ENCODE measurements at places on chromosomes 6 and 20. TPM values are rescaled to one million over a fixed set of nuclear protein-coding genes. Genes with fewer than 3 reads are reported as not detected.

The CFAP61 gene
- 6.5 TPM for polyA plus RNA-seq

The TMEM200A gene
- polyA plus RNA-seq, result 22.9 TPM

- no peak for DNase-seq
These were observed 11.5 kb upstream of the DACT2 start for GRCh38 chr6:168331058-168331457.

DNA sequence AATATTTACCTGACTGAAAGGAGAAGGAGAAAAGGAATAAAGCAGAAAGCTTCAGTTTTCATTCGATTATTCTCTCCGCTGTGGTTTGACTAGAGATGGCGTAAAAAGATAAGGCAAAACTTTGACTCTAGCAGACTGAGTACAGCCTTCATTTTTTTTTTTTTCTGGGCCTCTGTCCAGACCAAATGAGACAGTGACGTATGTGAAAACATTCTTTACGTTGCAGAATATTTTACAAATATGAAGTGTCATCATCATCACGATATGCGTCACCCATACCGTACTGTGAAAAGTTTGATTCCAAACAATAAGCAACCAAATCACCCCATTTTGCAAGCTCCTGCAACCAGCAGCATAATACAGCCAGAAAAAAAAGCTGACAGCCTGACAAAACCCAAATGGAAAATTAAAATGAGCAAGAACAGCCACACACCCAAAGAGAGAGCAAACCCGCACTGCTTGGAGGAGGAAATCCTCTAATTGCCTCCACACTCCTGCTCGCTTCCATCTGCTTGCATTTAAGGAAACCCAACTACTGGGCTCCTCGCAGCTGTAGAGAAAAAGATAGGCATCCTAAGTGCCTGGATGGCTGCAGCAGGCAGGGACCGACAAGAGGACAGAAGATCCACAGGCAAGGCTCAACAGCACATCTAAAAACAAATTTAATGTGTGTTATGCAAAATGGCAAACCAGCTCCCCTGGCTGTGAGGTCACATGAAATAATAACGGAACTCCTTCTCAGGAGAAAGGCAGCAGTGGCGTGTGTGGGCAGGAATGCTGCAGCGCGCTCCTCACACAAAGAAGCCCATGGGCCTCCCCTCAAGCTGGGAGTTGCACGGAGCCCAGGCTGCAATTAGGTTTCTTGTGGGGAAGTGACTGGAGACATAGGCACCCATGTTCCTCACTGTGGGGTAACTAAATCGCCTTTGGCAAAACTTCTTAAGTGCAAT lies 113.1 kb downstream of the FYN start:
- no peak for DNase-seq

GRCh38 chr6:67775333-67775732 lies 859.7 kb upstream of the ADGRB3 start:
- DNase-seq, result no peak

Measured in renal pelvis (tissue), 12 donors.